ENCODE measurements at places on chromosomes 12 and 14.

- peak; percentile 8 for DNase-seq
Measured at GRCh38 chr12:104790296-104791125, 167.6 kb downstream of the SLC41A2 start.

DNA sequence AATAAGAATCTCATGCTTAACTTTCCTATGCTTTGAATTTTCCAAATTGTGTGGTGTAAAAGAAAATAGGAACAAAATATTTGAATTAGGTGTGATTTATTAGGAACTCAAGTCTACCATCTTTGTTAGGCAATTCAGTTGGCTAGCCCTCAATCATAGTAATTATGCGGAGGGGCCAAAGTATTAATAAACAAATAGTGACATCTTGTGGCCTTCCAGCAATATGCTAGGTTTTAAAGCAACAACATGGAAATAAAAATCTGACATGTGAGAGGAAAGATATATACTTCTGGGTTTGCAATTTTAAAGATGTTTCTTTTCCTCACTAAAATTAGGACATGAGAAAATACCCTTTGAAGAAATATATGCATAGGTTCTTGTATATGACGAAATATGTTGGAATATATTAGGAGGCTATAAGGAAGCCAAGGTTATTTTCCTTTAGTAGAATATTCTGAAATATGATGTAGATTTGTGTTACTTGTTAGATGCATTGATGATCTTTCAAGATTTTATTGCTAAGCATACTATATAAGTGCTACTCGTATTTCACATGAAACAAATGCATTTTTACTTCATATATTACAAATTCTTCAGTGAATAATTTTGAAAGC, 200.4 kb downstream of the PTPRO start:
- no peak for DNase-seq

DNA sequence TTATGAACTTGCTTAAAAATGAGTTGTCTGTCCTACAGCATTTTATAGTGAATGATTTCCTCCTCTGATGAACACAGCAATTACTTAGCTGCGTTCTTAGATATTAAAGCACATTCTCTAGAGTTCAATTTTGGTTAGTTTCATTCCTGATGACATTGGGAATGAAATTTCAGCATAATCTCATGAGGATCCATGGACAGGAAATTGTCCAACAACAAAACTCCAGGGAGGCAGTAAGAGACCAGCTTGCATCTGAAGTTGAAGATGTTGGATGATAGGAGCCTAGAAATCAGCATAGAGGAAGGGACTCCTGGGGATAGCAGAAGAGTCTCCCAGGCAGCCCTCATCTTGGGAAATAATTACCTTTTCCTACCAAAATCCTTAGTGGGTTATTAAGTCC, 128.7 kb upstream of the RAP1B start:
- DNase-seq: no peak

DNA sequence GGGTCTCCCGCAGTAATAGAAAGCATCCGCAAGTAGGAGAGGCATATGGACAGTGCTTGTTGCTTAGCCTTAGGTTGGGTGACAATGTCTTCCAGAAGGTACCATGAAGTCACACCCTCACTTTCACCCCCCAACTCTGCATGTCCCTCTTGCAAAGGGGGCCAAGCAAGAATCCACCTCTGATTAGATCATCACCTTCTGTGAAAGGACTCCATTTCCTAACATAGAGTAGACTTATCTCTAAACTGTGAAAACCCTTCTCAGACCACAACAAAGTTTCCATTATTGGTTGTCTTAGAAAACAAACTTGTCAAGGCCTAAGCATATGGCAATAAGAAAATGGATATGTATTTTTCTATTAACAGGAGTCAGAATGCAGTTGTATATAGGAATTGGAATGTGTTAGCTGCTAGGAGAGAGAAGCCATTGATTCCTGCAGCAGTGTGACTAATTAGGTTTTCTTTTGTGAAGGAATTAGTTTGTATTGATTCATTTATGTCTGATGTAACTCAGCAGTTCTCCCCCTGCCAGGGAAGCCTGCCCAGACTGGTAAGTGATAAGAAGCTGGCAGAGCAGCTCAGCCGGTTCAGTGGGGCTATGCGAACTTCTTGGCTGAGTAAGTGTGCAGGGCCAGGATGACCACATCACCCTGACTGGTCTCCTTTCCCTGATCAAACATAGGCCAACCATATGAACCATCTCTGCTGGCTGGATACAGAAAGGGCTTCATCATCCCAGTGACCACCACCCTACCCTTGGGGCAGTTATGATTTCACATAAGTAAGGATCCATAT, 107.3 kb upstream of the CCDC196 start:
- DNase-seq: no peak

DNA sequence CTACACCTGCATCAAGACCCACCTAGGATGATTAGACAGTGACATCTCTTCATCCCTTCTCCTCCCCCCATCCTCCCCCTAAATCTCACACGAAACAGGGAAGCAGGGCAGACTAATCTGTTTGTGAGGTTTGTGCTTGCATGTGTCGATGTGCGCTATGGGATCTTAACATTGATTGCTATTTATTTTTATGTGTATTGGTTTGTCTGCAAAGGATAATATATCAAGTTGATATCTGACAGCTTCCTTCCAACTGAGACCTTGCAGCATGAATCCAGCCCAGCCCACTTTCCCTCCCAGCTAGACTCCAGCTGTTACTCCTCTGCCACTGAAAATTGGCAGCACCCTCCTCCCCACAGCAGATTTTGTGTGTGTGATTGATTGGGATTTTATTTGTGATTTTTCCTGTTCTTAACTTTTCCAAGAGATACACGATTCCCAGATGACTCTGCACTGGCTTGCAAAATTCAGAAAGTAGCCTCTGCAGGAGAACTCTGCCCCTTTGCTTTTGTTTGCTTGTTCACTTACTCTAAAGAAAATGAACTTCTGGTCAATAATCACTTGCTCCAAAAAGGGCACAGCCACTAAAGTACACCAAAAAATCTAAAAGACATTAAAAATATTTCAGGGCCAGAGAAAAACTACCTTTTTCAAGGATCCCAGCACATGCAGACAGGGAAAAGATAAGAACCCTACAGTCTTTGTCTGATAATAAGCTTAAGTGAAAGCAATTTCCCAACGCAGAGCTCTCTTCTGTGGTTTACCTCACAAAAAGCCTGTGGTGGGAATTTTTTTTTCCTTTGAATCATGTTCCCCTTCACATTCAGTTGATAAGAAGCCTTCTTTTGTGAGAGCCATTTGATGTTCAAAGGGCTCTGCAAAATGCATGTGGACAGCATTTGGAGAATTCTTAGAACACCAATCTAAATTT, 222.1 kb downstream of the RPS29 start:
- DNase-seq: no peak

- no peak for DNase-seq
Measured at GRCh38 chr12:44157359-44157758, 321.5 kb downstream of the TMEM117 start.

DNA sequence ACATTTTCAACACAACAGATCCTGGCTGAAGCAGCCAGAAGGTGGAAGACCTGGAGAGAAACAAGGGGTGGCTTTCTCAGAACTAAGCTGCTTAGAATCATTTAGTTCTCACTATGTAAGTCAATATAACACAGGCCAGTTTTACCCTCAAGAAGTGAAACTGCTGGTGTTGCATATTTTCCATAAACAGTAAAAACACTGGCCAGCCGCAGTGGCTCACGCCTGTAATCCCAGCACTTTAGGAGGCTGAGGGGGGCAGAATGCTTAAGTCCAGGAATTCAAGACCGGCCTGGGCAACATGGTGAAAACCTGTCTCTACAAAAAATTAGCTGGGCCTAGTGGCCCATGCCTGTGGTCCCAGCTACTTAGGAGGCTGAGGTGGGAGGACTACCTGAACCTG, 11.6 kb downstream of the STX2 start:
- DNase-seq: no peak

DNA sequence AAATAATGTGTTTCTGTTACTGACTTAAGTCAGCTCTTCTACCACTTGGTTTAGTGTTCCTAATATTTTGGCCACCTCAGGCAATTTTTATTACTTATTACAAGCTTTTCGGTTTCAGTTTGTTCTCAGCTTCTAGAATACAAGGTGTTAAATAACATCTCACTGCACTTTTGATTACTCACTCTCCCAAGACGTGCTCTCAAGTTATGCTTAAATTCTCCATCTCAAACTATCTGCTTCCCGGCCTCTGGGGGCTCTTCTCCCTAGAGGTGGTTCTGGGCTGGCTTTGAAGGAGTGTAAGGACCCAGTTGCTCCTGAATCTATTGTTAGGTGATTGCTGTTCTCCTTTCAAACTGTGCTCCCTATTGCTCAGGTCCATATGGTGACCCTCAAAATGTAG, 193.9 kb upstream of the DDHD1 start:
- DNase-seq: no peak

- DNase-seq: no peak
Measured at GRCh38 chr12:49748306-49748705, 6.9 kb downstream of the TMBIM6 start.

DNA sequence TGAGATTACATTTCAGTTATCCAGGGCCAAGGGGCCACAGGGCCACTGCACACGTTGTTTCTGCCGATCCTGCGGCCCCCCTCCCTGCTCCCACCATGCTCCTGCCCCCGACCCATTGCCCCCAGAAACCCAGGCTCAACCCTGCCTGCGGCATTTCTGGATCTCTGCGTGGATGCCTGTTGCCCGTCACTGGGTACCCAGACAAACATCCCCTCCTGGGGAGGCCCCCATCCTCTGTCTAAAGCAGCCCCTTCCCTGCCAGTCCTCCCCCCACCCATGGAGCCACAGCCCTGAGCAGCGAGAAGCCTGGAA, 326.4 kb upstream of the SFSWAP start:
- no peak for DNase-seq

DNA sequence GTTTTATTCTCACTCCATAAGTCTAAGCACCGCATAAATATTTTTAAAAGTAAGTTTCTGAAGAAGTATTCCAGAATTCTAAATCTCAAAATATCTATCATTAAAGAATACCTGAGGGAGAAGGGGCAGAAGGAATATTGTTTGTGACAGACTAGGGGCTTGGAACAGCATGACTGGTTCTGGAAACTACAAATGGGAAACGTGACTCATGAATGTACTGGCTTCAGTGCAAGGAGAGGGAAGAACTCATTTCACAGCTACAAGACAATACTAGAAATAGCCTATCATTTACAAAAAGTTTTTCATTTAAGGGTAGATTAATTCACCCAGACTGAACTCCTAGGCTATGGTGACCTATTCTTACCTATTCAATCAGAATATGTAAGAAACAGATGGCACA, 121.3 kb downstream of the SLC25A21 start:
- DNase-seq: no peak

DNA sequence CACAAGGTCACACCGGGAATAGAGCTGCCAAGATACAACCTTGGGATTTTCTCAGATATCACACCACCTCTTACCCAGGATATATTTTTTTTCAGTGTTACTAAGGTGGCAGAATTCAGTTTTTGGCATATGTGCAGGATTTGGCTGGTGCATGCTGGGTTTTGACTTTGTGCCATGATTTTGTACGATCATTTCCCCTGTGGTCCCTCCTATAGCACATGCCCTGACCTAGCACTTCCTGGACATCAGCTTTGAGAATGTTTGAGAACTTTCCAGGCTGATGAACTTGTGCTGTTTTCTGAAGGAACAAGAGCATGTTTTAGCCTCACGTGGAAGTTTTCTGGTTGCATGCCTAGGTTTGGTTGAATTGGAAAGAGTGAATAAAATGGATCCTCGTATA, 11.0 kb upstream of the TBPL2 start:
- no peak for DNase-seq

- DNase-seq: no peak
Measured at GRCh38 chr12:14960548-14961465, 594 bp downstream of the ARHGDIB start.
